Head of caudate nucleus (tissue), 42 donors: ENCODE measurements at places on chromosomes 7 and 10.

DNA sequence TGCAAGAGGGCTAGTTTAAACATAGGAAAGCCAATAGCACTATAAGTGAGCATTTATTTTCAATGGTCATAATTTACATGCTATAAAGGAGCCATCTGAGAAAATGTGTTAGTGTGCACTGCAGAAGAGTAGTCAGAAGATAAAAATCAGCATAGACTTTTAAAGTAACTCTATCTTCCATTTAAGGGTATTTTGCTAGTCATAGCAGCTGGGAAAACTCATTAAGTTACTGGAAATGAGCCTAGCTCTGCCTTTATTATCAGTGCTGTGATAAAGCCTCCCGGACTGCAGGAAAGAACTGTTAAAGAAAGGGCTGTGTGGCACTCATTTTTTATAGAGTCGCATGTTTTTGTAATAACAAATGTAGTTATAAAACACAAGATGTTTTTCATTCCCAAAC lies 825.8 kb upstream of the POM121L12 start:
- DNase-seq = no peak

DNA sequence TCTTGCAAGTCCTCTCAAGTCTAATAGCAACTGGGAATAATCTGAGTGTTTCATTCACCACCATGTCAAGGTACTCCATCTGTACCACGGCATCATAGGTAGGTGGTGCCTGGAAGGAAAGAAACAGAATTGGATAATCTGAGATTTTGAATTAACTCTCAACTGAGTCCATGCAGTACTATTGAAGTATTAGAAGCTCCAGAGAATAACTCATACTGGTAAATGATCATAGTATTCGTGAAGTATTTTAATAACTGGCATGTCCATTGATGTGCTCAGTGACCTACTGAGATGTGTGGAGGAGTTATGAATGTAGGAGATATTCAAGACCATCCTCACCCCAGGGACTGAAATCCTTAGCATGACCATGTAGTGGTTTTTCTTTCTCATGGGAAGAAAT lies 27.1 kb downstream of the CYP3A5 start:
- DNase-seq = no peak

GRCh38 chr7:25031007-25031406 lies 51.0 kb upstream of the OSBPL3 start:
- no peak for DNase-seq

- DNase-seq = no peak
Observed at GRCh38 chr7:7178906-7179305, 3.4 kb upstream of the C1GALT1 start.

- DNase-seq = no peak
Observed at GRCh38 chr7:144796919-144797318, 38.9 kb downstream of the TPK1 start.

DNA sequence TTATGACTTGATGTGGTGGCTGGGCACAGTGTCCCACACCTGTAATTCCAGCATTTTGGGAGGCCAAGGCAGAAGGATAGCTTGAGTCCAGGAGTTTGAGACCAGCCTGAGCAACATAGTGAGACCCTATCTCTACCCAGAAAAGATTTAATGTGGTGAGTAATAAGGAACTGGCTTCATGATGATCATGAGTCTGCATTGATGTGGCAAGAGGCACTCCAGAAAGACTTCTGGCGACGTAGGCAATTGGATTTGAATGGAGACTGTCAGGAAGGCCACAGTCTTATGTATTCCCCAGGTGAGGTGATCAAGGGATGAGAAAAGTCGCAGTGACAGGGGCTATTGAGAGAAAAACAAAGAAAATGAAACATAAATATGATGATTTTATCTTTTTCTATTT lies 138.0 kb downstream of the CACNB2 start:
- no peak for DNase-seq

- no peak for DNase-seq
Observed at GRCh38 chr7:143455491-143455890, 12.2 kb downstream of the TAS2R60 start.

GRCh38 chr10:96287392-96288105 lies 16.2 kb upstream of the BLNK start:
- DNase-seq = no peak

GRCh38 chr7:55526770-55527169 lies 45.5 kb downstream of the VOPP1 start:
- DNase-seq = no peak

- no peak for DNase-seq
Observed at GRCh38 chr10:57320416-57320815, 947.3 kb downstream of the IPMK start.

DNA sequence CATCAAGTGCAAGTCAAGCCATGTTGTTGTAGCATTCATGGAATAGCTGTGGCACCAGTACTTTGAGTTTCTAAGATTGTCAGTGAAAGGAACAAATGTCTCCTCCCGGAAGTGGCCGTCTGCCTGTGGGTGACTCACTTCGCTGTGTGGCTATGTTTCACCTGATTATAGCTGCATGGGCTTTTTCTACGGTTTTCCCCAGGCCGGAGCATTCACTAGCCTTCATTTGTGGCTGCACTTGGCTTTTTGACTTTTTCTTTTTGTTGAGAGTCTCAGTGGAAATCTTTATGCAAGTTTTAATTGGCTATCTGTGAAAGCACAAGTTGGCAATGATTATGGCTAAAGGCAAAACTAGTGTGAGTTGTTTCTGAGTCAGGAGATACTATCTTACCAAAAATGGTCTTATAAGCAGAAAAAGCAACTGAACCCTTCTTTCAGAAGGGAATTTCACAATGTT lies 35.0 kb downstream of the SRI start:
- no peak for DNase-seq

- DNase-seq = peak; percentile 62
Observed at GRCh38 chr7:13989126-13989948, at the start of gene ETV1. Gene ETV1 (minus strand): TSS chr7:13989666. CDS start chr7:13989052, 614 bp downstream.

DNA sequence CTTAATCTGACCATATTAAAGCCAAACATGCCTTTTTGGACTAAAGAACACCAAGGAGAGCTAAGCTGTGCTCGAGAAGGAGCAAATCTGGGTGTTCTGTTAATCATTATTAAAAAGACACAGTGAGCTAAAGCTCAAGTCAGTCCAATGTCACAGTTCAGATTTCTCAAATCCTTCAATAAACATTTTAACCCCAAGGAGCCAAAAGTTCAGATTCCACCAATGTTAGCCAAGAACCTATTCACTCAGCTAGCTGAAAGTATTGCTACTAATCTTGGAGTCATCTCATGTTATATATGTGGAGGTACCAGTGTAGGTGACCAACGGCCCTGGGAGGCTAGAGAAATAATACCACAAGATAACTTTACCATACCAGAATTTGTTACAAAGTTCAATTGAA lies 14.5 kb upstream of the ZNF33B start:
- DNase-seq = no peak

DNA sequence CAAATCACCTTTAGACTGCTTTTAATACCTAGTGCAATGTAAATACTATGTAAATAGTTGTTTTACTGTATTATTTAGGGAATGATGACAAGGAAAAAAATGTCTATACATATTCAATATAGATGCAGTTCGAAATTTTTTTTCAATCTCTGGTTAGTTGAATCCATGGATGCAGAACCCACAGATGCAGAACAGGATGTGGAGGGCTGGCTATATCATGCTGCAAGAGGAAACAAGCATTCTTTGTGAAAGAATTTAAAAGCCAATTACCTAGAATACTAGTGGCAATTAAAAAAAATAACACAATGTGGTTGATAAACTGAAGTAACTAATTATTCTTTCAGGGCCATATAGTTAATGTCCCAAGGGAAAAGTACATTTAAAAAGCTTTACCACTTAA lies 170.4 kb downstream of the ZNF438 start:
- no peak for DNase-seq

- no peak for DNase-seq
Observed at GRCh38 chr7:117163101-117163500, 159.8 kb downstream of the WNT2 start.

- no peak for DNase-seq
Observed at GRCh38 chr7:54874804-54875203, 115.8 kb upstream of the SEC61G start.

DNA sequence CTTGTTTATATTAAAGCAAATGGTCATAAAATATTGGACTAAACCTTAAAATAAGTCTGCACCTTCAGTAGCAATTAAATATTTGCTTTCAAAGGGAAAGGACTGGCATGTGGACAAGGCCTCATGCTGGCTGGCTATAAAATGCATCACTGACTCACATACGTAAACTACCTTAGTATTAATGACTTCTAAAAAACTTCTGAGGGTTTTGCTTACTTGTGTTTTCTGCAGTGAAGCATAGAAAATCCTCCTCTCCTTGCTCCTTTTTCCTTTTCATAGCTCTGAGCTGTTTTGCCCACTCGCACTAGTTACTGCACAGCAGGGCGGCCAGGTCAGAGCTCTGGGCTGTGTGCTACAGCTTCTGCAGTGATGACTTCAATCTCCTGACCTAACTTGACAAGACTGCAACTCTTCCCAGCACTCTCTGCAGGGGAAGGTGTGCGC lies 82.3 kb downstream of the CUL2 start:
- no peak for DNase-seq

GRCh38 chr7:84047085-84047484 lies 147.5 kb downstream of the SEMA3A start:
- no peak for DNase-seq

DNA sequence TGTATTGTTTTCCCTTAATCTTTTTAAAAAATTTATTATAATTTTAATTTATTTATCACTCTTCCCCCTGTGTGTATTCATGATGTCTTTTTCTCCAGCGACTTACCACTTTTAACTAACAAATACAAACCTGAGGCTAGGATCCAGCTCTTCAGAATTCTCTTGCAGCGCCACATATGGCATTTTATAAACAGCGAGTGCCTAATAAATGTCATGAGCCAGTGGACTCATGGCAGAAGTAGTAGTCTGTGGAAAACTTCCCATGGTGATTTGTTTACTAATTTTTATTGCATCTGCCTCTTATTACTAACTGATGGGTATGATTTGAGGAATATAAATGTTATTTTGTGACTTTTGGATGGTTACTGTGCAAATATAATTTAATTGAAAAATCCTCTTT lies 102.9 kb downstream of the EXOC4 start:
- DNase-seq = no peak
